ENCODE measurements at places on chromosomes 6 and 20.
A peak's percentile ranks its signal among the peaks of the same experiment; 100 is the strongest.

- no peak for DNase-seq
Measured at GRCh38 chr20:4904127-4904860, 97.0 kb downstream of the SLC23A2 start.

GRCh38 chr6:24205020-24205492 is 79.0 kb downstream of the NRSN1 start:
- DNase-seq: peak; percentile 14

DNA sequence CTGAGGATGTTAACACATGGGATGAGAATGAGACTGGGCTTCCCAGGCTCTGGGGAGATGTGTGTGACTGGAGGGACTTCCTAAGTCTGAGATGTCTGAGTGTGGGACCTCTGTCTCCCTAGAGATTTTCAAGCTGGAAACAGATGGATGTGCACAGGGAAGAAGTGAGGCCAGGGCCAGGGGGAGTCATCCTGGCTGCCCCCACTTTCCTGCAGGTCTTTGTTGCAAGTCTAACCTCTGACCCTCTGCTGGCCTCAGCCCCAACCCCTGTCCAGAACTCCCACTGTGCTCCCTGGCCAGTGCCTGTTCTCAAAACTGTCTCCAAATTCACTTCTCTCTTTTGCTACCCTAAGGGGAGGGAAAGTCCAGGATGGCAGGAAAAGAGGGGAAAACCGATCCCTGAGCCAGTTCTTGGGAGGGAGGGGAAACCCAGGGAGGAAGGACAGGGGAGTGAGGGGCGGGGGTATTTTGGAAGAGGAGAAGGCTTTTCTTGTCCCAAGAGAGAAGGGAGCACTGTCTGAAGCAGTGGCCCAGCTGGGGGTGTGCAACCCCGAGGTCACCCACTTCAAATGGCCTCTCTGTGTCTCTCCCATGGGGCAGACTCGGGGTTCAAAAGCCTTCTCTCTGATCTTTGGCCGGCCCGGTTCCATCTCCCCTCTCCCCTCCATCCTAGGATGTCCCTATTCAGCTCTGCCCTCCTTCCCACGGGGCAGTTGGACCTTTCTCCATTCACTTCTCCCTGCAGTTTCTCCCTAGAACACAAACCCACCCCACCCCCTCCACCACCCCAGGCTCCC is 3.1 kb downstream of the PPP1R18 start:
- DNase-seq: no peak

DNA sequence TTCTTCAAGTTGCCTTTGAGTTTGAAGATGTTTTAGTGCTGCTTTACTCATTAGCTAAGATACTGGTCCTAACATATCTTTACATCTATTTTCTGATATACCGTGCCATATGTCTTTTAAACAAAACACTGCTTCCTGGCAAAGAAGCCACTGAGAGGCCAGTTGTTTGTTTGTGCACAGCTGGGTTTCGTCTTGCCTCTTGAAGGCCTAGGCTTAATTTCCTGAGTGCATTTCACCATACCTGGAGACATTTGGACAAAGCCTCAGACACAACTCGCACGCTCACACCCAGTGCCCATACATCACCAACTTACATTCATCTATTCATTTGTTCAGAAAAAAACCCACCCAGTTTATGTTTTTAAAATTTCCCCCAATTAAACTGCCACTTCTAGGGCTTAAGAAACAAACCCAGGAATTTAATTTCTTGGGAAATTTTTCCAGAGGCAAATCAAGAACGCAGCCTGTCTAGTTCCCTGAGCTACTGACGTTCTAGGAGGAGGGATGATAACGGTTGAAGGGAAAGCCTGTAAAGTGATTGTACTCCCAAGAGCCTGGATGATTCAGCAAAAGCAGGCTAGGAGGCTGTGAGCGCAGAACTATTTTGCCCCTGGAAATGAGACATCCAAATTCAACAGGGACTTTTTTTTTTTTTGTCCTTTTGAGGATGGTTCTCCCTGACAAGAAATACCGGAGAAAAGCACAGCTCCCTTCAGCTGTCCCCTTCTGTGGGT is 77.7 kb downstream of the OLIG3 start:
- DNase-seq: no peak

- peak; percentile 39 for DNase-seq
Measured at GRCh38 chr6:109073344-109074132, 21.1 kb downstream of the SESN1 start.

DNA sequence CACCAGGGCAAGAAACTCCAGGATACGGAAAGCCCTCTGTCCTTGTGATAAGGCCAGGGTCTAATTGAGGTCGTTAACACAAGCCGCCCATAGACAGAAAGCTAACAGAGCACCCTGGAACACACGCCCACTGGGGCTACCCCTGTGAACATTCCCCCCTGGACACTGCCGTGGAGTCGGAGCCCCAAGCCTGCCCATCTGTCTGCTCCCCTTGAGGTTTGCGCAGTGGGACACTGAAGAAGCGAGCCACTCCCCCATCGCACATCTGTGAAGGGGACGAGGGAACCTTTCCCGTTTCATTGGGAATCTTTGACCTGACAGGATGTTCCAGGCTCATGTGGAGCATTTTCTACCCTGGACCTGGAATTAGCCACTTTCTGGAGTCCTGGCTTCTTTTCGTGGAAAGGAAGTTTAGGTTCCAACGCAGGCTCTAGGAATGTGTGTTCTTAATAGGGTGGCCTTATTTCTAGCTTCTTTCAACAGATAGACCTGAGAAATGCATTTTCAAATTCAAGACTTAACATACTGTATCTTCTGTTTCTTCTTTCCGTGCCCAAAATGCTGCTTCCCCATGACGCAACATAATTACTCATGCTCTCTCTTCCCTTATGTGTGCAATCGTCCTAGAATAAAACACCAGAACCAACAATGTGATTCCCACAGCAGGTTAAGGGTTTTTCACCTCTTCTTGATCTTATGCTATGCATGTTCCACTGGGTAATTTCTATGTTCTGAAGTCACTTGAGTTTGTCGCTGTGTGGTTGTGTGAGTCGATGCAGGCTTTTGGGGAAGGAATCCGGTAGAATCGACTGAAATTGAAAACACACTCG is 161.1 kb downstream of the ERMARD start:
- DNase-seq: no peak

- DNase-seq: no peak
Measured at GRCh38 chr6:166584853-166585429, 1.5 kb downstream of the RAMACL start.

- DNase-seq: no peak
Measured at GRCh38 chr20:38723017-38723847, 1.1 kb upstream of the SLC32A1 start.

DNA sequence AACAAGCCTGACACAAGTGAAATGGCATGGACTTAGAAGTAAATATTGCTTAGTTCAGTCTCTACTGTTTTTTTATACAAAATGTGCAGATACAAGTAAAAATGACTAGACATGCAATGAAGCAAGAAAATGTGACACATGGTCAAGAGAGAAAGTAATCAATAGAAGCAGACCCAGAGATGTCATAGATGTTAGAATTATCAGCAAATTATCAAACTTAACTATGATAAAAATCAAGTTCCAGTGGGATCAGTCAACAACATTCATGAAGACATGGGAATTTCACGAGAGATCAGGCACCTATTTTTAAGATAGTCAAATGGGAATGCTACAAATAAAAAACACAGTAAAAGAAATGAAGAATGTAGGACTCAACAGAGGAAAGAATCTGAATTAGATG is 267.0 kb downstream of the SLC35F1 start:
- DNase-seq: no peak

DNA sequence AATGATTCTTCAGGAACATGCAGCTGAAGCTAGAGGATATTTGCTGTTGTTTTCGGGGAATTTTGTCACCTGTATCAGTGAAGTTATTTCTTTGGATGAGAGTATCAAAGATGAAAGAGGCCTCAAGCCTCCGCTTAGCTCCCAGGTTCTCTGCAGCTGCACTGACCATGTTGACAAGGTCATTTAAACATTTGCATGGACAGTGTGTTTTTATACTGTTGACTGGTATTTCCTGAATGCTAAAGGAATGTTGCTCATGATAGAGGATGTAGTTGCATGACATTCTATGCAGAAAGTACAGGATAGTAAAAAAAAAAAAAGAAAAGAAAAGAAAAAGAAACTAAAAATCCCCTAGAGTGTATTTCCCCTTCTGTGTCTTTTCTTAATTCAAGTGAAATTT is 165.6 kb upstream of the LAMP5 start:
- no peak for DNase-seq

DNA sequence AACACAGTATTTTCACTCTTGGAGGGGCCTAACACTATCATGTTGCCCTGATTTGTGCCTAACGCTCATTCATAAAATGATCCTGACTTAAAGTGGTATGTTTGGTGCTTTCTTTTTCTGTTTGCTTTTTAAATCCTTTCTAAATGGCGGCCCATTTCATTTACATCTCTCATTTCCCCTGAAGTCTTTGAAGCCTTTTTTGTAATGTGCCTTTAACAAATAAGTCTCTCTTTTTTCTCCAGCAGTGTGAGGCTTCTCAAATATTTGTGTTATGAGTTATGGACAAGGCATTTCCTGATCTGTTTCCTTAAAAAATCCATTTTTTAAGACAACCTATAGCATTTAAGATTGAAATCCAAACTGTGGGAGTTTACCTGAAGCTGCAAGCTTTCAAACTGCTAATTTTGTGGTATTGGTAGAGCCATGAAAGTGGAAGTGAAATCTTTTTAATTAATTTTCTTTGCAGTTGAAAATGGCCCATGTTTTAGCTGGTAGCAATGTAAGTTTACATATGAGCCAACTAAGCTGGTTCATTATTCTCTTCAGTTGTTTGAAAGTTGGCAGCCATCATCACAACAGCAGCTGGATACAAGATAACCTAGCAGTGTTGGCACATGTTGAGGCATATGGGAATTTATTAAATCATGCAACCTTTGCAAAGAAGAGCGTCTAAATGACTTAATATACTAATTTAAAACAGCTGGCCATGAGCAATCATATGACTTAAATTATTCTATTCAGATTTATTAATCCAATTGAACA is 469.7 kb downstream of the CDKAL1 start:
- peak; percentile 31 for DNase-seq

GRCh38 chr6:51289041-51289440 is 470.4 kb downstream of the TFAP2B start:
- no peak for DNase-seq

- no peak for DNase-seq
Measured at GRCh38 chr6:35725721-35726438, 11.0 kb upstream of the ARMC12 start.

DNA sequence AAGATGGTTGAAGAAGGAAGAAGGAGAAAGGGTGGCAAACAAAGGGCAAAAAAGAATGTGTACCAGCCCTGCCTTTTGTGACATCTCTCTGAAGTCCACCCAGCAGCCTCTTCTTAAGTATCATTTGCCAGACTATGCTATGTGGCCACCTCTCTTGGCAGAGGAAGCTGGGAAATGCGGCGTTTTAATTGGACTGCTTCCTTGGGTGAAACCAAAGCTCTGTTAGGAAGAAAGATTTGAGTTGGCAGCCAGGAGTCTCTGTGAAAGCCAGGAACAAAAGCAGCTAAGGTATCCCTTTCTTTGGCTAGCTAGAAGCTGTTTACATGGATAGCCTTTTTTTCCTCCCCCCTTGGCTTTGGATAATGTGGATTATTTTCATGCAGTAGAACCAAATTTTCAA is 67.5 kb upstream of the GTSF1L start:
- no peak for DNase-seq

DNA sequence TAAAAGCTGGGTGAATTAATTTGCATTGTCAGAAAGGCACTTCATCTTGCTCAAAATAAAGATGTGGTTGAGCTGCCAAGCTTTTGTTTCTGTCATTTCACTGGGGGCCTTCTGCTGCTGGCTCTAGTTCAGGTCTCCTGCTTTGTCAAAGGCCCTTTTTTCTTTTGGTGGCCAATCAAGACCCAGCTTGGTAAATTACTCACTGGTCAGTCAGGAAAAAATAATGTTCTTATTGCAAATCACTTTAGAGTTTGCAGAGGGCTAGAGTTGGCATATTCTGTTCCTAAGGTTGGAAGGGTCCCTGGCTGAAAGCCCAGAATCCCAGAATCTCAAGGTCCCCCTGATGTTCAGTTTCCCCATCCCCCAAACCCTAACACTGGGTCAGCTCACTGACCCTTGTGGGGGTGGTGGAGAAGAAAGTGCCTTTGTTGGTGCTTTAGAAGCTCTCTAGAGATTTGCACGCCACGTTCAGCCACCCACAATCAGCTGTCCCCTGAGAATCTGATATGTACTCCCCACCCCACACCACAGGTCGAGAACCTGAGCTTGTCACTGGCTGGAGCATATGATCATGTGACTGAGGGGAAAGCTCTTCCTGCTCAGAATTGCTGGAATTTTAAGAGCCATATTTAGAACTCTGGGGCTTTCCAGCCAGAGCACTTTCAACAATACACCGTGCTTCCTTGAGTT is 21.7 kb upstream of the BNIP5 start:
- peak; percentile 47 for DNase-seq

GRCh38 chr6:167508919-167509852 is 184.3 kb downstream of the TTLL2 start:
- DNase-seq: no peak

- DNase-seq: peak; percentile 82
Measured at GRCh38 chr6:28266962-28267694, at the start of gene ZSCAN26. TSS of gene ZSCAN26 (plus strand) at chr6:28267143. CDS start at chr6:28271920, 4,777 bp downstream.

DNA sequence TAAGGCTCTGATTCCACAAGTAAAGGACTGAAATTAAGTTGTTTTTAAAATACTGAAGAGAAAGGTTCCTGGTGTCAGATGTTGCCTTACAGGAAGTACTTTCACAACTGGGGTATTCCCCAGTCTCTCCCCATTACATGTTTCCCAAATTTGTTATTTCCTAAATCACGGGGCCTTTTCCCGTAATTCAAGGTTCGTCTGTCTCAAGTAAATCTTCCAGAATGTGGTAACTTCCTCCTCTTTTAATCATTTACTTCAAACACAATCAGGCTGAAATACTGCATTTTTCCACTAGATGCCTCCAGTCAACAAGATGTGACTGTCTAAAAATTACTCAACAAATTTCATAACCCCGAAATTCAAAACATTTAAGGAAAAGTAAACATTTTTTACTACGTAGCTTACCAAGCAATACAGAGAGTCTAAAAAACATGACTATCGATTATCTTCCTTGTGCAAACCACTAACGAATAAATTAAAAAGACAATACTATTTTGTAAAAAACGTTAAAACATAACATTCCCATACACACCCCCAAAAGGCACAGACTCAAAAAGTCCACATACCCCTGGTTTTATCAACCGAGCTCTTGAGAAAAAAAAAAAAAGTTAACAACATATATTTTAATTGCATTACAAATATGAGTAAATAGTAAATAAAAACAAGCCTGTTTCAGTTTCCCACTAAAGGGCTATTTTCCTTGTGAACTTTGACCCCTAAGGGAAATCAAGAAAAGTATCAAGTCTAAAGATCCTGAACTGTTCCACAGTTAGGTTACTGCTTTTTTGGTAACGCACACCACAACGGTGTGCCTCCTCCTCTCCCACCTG is 1.7 kb downstream of the SOD2 start:
- DNase-seq: peak; percentile 59

GRCh38 chr6:121951123-121951522 is 448.3 kb upstream of the HSF2 start:
- DNase-seq: no peak

DNA sequence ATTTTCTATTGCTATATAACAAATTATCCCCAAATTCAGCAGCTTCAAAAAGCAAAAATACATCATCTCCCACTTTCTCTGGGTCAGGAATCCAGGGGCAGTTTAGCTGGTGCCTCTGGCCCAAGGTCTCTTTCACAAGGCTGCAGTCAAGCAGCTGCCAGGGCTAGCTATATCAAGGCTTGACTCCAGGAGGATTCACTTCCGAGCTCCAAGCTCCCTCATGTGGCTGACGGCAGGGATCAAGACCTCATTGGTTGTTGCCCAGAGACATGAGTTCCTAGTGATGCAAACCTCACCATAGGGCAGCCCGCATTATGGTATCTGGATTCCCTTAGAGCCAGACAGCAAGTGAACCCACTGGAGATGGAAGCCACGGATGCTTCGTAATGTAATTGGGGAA is 1.3 kb upstream of the VNN1 start:
- no peak for DNase-seq
